Panc1 (cell line): ENCODE measurements at places on chromosomes 2 and 18.

DNA sequence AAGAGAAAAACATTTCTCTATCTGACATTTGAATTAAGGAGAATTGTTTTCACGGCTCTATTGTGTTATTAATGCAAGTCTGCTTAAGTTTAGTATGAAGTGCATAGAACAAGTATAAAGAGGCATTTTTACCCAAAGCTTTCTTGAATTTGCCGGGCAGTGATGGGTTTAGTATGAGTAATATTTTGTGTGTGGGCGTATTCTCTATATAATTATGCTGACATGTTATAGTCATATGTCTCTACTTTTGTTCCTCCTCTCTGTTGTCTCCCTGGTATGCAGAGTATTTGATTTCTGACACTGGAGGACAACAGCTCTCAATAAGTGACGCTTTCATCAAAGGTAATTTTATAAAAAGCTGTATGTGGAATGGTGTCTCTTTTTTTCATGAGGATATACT is 45.9 kb downstream of the PIKFYVE start:
- DNase-seq, result no peak

- no peak for DNase-seq
Observed at GRCh38 chr2:136297312-136297711, 179.4 kb upstream of the CXCR4 start.

DNA sequence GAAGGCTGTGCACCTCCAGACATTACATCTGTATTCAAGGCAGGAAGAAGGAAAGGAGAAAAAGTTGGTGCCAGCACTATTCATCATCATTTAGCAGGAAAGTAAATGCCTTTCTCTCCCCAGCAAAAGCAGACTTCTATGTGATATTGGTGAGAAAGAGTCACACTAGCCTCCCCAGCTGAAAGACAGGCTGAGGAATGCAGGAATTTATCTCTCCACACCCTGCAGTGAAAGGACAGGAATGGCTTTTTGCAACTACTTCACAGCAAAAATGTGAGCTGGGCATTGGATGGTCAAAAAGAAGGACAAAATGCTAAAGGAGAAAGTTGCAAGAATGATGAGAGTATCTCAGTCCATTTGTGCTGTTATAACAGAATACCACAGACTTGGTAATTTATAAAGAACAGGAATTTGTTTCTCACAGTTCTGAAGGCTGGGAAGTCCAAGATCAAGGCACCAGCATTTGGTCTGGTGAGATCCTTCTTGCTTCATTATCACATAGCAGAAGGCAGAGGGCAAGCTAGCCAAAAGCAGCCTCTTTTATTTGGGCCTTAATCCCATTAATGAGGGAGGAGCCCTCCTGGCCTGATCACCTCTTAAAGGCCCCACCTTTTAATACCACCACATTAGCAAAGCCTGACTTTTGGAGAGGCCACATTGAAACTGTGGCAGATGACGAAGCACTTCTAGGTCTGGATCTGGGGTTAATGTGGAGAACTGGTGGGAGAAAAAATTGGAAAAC is 388.1 kb upstream of the SLC14A2 start:
- DNase-seq, result no peak

- DNase-seq, result no peak
Observed at GRCh38 chr2:223674998-223675609, 72.9 kb upstream of the SCG2 start.

DNA sequence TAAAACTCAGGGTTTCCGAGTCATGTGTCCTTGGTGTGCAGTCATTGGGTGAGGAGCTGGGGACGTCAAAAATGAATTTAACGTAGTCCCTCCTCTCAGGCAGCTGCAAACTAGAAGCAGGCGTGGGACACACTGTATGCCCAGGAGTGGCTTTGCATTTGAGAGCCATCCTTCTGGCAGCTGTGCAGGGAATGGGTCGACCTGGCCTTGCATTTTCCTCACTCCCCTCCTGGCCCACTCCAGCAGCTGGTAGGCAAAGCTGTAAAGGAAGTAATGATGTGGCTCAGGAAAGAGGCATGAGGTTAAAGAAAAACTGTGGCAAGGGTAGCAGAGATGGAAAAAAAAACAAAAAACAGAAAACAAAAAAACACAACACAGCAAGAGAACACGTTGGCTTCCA is 46.5 kb downstream of the RNF144A start:
- DNase-seq, result no peak

- DNase-seq, result no peak
Observed at GRCh38 chr2:175017618-175018414, 12.6 kb upstream of the CHN1 start.

GRCh38 chr2:66481100-66481549 is 46.2 kb downstream of the MEIS1 start:
- DNase-seq, result no peak

DNA sequence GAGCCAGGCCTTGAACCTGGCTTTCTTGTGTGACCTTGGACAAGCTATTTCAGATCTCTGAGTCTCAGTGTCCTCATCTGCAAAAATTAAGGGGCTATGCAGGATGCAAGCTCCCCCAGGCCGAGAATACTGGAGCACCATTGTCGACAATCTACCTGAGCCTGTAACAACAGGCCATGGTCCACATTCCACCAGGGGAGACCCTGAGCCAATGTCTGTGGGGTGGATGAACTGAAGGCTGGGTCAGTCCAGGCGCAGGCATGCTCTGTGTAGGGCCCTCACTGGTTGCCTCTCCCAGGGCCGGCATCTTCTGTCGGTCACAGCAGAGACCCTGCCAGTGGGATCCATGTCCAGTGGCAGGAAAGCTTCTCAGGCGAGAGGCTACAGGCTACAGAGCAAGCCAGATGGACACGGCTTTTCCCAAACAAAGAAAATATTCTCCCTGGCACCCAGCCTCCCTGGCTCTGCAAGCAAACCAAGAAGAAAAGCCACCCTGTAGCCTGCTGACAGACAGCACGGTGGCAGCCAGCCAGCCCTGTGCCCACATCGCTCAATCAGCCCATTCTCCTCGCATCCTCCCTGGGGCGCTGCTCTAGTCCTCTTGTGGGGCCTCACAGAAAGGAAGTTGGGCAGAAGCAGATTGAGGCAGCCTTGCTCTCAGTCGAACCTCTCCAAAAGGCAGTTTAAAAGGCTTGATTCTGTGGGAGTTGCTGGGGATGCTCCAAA is 48.7 kb upstream of the FZD7 start:
- no peak for DNase-seq
